ENCODE measurements at places on chromosomes 3 and 15.

GRCh38 chr3:127831723-127832172, 9.4 kb upstream of the MGLL start:
- no peak for DNase-seq

DNA sequence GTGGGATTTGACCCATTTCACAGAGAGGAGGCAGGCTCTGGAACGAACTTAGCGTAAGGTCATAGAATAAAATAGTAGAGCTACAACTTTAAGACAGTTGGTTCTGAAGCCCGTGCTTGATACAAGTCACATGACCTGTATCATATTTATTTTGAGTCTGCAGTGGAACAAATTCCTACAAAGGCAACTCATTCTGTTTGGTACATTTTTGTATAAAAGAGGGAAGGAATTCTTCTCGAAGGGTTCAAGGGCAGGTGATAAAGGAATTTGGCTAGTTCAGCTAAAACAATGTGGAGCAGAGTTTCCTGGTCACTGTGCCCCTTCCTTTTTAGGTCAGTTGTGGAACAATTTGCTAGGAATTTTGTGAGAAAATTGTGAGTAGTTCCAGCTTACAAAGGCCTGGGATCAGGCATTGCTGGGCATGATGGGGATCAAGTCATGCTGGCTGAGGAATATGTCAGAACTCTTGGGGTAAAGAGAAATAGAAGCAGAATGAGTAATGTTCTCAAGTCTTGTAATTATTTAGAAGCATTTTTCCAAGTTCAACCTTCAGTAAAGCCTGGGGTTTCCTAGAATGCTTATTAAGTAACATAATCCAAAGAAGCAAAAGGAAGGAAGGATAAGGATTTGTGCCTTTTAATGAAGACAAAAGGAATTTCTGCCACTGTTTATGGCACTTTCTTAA, 19.1 kb downstream of the USP3 start:
- no peak for DNase-seq

GRCh38 chr3:142947799-142948575, 15.5 kb downstream of the PAQR9 start:
- no peak for DNase-seq

- no peak for DNase-seq
Observed at GRCh38 chr3:115074502-115074901, 72.6 kb downstream of the ZBTB20 start.

DNA sequence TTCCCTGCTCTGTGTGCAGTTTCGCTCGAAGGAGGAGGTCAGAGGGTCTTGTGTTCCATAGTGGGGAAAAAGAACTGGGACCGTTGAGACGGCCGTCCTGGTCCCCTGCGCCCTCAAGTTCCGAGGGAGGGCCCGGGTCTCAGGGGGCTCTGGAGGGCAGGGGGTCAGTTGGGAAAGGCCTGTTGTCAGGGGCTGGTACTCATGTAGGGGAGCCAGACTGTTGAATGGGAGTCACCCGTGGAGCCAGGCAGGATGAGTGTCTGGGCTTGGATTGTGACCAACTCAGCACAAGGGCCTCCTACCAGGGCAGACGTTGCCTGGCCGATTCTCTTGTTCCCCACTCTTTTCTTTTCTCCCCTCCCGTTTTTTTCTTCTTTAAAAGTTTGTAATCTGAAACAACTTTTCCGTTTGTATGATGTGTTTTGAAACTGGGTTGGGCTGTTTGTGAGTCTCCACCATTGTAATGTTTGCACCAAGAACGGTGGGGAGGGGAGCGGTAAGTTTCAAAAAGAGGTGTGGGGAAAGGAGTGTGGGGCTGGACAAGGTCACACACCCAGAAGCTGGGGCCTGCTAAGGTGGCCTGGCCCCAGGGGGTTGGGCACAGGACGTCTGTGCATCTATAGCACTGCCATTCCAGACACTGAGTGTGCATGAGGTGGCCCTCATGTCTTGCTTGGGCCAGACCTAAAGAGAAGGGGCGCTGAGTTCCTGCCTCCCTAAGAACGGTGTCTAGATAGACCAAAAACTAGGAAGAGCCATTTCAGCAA, 1.1 kb downstream of the CMTM7 start:
- no peak for DNase-seq

DNA sequence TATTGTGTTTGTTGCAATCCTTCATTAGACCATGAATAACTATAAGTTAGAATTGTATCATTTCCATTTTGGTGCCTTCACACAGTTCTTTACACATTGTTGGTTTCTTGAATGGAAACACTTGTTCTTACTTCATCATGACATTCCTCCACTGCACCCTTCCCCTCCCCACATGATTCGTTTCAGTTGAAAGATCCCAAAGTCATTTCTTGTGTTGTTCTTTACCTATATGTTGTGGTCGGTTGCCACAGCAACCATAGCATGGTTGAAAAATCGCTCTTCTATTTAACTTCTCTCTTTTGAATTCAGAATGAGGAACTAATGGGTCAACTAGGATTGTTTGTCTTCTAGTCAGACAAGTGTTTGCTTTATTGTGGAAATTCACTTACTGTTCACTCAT, 103.3 kb downstream of the IL1RAP start:
- DNase-seq: no peak

- DNase-seq: no peak
Observed at GRCh38 chr15:81532001-81532400, 158.0 kb upstream of the TMC3 start.

DNA sequence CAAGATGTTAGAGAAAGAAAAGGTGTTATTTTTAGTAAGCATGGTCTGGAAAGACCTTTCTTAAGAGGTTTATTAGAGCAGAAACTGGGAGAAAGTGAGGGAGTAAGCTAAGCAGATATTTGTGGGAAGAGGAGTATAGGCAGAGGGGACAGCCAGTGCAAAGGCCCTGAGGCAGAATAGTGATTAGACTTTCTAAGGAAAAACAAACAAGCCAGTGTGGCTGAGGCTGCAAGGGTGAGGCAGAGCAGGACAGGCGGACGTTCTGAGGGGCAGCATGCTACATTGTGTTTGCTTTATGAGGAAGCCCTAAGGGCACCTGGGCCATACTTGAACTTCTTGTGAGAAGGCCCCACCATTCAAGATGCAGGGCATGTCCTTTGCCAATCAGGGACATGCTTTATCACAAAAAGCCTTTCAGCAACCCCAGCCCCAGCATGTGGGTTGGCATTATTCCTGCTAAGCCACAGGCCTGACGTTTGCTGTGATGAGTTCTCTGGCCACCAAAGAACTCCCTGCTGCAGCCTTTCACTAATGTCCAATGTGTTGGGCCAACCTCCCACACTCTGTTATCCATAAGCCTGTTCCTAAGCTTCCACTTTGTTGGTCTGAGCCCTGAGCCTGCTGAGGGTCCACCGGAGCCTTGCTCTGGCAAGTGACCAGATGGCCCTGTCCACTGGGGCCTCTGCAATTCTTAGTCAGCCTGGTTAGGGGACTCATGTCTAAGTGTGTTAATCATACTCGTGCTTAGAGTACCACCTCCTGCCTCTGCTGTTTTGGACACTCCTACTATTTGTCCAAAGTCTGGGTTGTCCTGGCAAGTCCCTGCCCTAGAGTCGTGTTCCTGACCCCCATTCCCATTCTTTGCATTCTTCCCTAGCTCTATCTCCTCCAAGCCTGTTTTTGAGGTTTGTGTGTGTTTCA, 209.9 kb upstream of the CTNNB1 start:
- no peak for DNase-seq

- no peak for DNase-seq
Observed at GRCh38 chr3:127770671-127771355, 51.5 kb downstream of the MGLL start.

GRCh38 chr3:184315871-184316661, 1.7 kb downstream of the EIF4G1 start:
- no peak for DNase-seq

- DNase-seq: no peak
Observed at GRCh38 chr3:50811893-50812292, 137.2 kb downstream of the DOCK3 start.
